ENCODE measurements at places on chromosomes 4 and X.

DNA sequence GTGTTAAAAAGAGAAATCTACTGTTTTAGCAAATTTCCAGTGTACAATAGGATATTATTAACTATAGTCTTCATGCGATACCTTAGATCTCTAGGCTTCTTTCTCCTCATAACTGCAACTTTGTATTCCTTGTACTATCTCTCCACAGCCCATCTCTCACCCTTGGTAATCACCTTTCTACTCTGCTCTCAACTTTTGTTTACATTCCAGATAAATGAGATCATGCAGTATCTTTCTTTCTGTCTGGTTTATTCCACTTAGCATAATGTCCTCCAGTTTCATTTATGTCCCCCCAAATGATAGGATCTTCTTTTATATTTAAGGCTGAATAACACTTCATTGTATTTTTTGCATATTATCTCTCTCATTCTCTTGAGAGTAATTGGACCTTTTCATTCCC, 165.5 kb downstream of the HS3ST1 start:
- DNase-seq: no peak

DNA sequence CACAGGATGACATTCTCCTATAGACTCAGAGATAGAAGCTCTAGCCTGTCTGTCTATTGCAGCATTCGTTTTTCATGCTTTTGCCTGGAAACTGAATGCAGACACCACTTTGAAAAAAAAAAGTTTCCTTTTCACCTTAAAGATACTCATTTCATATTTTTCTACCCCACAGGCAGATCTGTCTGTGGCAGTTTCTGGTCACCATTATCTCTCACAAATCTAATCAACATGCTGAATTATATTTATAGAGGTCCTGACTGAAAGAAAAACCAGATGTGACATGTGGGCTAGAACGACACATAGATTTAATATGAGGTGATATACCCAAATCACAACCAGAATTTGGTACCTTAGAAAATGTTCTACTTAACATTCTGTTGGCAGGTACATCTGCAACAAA, 28.2 kb downstream of the ADGRG4 start:
- DNase-seq: no peak

GRCh38 chr4:187160486-187160885, 436.8 kb upstream of the FAT1 start:
- DNase-seq: no peak

- DNase-seq: no peak
Measured at GRCh38 chr4:56464581-56464980, 2.8 kb upstream of the SRP72 start.

- no peak for DNase-seq
Measured at GRCh38 chr4:173237762-173238161, 69.2 kb downstream of the GALNT7 start.

GRCh38 chr4:155758481-155759371, at the start of gene GUCY1B1:
Gene GUCY1B1, plus strand, starts transcription at chr4:155759021. Its CDS starts 120 bp downstream, at chr4:155759141.
- peak; percentile 23 for DNase-seq

- DNase-seq: peak; percentile 56
Measured at GRCh38 chrX:131812847-131813825, 210.0 kb upstream of the STK26 start.

DNA sequence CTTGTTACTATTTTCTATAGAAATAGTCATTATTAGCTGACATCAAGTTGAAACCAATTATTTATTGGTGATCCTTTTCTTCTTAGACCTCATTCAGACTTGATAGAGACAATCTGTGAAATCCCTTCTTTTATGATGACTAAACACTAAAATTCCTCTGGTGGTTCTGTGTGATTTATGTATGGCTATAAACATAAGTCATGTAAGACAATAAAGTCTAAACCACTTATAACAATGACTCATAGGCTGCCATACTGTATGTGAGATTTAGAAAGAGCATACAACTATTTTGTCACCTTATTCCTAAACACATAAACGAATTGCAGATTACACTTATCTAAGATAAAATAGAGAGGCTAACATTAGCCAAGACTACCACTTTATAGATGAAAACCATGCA, 101.1 kb upstream of the PRR32 start:
- no peak for DNase-seq

DNA sequence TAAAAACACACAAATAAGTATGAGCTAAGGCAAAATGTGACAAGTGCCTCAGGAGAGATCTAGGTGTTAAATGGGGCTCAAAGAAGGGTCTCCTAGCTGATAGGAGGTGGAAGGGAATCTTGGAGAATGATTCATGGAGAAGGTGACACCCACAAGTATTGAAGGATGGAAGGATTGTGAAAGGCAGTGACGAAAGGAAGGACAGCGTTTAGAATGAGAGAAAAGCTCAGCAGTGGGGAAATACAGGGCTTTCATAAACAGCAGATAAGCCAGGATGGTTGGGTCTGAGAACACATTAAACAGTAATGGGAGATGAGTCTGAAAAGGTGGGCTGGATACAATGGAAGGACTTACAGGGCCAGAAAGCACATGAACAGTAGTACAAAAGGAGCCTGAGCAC, 11.5 kb downstream of the ANXA5 start:
- DNase-seq: no peak

- no peak for DNase-seq
Measured at GRCh38 chrX:42027367-42028000, 104.1 kb upstream of the CASK start.

- no peak for DNase-seq
Measured at GRCh38 chrX:48800574-48801279, 1.1 kb upstream of the HDAC6 start.

GRCh38 chrX:15679246-15679645, 14.6 kb upstream of the CLTRN start:
- DNase-seq: no peak

GRCh38 chr4:137664416-137664815, 132.1 kb upstream of the PCDH18 start:
- DNase-seq: no peak

DNA sequence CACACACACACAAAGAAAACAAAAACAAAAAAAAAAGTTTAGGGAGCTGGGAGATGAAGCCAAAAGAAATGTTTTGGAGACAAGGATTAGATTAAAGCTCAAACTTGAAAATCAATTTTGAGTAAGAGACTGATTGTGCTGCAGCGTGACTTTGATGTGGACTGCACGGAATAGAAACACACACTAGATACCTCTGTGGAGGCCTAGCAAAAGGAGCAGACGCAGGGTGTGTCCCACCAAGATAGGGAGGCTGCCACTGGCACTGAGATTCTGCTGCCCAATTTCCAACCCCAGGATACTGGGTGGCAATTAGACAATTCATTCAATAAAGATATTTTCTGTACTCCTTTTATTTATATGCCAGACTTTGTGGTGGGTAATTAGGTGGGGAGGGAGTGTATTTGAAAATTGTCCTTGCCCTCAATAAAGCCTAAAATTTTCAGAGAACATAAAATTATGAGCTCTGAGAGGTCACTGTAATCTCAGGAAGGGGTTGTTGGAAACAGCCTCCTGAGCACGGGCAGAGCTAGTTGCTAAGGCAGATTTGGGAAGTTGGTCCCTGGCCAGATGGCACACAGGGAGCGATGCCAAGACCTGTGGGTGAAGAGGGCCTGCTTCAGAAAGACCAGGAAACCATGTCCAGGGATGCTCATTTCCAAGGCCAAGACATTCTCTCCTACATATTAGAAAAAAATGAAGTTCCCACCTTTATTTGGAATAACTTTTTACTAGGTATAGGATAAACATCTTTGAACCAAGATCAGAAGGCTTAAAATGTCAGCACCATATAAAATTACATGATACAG, 1.9 kb upstream of the PPP3CA start:
- no peak for DNase-seq

GRCh38 chr4:154452798-154453346, 38.7 kb downstream of the DCHS2 start:
- no peak for DNase-seq

- no peak for DNase-seq
Measured at GRCh38 chr4:167944721-167945120, 147.6 kb upstream of the ANXA10 start.

DNA sequence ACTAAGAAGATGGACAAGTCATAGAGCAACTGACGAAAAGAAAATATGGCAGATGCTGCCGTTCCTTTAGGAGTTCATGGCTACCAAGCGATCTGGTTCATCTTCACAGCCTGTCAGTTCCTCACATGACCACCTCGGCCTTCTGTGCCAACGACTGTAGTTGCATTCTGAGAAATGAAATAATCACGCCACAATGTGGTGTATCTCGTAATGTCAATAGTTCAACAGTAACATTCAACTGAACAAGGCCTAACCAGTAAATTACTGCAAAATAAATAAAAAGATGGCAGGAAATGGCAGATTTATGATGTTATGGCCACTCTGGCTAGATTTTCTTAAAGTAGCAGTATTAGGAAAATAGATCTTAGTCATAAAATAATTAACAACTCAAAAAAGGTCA, 4.4 kb downstream of the GPRIN3 start:
- no peak for DNase-seq

GRCh38 chrX:7083468-7084396, 63.8 kb upstream of the STS start:
- peak; percentile 28 for DNase-seq

- no peak for DNase-seq
Measured at GRCh38 chr4:151930372-151930771, 169.6 kb upstream of the GATB start.

DNA sequence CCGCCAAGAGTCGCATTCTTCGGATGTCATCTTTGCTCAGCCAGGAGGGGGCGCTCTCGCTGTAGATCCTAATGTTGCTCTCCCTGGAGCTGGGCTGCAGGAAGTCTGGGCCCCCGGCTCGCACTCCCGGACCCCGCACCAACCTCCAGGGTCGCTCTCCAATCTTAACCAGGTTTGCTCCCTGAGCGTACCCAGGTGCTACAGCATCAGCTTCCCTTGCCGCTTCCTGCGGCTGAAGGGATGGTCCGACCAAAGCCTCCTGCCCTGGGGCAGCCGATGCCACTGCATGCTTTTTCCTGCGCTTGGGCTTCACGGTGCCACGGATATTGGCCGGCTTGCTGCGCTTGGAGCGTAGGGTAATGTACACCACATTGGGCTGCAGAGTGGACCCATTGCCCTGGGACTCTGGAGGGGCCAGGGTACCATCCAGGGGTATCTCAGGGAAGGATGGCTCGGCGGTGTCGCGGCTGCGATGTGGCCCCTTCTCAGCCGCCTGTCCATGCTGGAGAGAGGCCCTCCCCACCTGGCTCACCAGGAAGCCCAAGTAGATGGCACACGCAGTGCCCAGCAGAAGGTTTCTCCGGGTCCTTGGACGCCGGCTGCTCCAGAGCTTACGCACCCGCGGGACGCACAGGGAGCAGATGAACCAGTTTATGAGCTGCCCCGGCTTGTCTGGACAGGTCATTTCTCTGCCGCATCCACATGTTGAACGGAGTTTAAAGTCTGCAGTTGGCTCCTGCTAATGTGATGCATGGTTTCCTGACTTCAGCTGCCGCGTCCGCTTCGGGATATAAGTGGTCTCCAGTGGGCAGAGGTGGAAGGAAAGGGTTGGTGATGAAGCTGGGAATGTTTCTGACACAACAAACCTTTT, 1.9 kb downstream of the GASK1B start:
- no peak for DNase-seq

DNA sequence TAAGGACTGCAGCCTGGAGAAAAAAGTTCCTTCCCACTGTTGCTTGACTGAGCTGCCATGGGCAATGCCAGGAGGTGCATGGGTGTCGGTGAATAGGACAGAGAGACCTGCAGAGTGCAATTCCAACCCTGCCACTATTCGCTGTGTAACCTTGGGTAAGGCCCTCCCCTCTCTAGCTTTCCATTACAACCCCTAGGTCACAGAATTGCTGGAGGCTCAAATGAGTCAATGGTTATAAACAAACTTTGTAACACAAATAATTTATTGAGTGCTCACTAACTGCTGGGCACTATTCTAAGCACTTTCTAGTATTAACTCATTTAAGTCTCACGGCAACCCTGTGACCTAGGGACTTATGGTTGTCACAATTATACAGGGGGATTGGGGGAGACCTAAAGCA, 37.8 kb downstream of the PJA1 start:
- no peak for DNase-seq

GRCh38 chr4:128378668-128379067, 91.1 kb upstream of the PGRMC2 start:
- no peak for DNase-seq

DNA sequence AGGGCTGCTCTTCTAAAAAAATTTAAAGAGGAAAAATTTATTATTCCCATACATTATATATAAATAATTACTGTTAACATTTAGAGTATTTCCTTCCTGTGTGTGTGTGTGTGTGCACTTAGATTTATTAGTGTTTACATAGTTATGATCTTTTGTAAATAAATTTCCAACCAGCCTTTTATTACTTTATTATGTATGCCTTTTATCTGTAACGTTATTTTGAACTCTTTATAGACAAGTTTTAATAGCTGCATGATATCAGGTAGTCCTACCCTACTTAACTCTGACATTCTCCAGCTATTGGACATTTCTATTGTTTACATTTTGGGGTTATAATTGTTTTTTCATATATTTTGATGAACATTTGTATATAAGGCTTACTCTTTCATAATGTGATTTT, 8.8 kb downstream of the THAP9 start:
- no peak for DNase-seq

DNA sequence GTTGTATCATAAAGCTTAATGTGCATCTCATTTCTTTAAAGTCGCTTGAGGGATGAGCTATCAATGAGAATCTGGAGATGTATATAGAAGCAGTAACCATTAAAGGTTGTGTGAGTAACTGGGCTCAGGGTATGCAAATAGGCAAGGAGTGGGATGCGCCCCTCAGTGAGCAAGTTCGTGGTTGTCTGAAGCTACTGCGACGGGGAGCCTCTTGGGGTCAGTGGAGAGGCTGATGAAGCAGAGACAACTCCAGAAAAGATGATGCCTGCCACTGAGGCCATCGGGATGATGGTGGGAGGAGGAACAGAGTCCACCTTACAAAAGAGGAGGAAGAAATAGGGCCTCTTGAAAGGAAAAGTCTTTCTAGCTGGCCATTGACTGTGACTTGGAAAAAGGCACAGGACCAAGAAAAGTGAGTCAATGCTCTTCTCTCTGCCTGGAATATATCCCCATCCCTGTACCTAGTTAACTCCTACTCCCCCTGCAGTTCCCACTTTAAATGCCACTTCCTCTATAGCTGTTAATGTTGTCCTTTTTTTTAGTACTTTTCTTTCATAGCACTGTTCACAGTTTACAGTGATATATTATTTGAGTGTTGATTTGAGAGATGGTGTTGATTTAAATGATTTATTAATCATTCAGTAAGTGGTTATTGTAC, 51.4 kb upstream of the LSM6 start:
- no peak for DNase-seq

GRCh38 chrX:13825178-13825762, 8.4 kb upstream of the GPM6B start:
- no peak for DNase-seq

DNA sequence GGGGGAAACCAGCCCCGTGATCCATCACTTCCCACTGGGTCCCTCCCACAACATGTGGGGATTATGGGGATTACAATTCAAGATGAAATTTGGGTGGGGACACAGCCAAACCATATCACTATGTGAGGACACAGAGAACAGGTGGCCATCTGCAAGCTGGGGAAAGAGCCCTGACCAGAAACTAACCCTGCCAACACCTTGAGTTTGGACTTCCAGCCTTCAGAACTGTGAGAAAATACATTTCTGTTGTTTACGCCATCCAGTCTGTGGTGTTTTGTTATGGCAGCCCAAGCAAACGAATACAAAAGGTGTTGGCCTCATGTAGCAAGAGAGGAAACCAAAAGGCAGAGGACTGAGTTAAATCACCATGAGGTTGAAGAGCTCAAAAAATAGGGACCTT, 169.9 kb upstream of the TENM3 start:
- DNase-seq: no peak

GRCh38 chr4:42816880-42817400, 75.6 kb upstream of the GRXCR1 start:
- DNase-seq: no peak
